ENCODE measurements at places on chromosomes 7 and 10.

DNA sequence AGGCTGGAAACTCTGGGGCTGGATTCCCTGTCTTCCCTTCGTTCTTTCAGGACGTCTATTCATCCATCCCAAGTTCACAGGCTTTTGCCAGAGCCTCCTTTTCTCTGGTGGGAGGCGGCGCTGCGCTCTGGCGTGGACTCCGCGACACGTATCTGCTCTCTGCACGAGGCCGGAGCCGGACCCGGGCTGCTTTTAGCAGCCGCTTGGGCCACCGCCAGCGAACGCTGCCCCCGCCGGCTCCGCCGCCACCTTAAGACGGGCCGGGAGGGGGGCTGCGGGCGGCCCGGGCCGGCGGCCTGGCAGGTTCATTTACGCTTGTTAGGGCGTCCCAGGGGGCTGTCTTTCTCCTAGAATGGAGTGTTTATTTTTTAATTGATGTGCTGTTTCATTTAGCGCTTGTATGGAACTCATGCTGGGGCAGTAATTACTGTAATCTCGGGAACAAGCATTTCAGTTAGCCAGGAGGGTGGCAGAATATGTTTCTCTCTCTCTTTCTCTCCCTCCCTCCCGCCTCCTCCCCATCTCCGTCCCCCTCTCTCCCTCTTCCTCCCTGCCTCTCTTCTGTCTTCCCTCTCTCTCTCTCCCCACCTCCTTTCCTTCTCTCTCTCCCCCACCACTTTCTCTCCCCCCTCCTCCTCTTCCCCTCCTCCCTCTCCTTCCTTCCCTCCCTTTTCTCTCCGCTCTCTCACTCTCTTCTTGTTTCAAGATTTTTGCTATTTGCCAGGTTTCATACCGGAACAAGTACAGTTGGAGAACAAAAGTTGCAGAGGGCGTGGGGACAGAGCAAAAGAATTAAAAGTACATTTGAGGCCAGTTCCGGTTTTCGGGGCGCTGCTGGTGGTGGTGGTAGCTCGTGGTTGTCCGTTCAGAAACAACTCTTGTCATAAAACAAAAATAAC is 1.3 kb upstream of the FZD8 start:
- peak overlapping the region; percentile 92 for H3K27ac ChIP-seq
- H3K4me3 ChIP-seq: peak overlapping the region; percentile 95
- H3K4me1 ChIP-seq: peaks cover 5% of the 10 kb centered on the region
- peak; percentile 77 for DNase-seq
- H3K27me3 ChIP-seq: no peaks in the 10 kb centered on the region

- H3K4me3 ChIP-seq: no peak overlapping the region
- no peaks in the 10 kb centered on the region for H3K36me3 ChIP-seq
- peaks cover 15% of the 10 kb centered on the region for H3K4me1 ChIP-seq
- H3K27ac ChIP-seq: no peak overlapping the region
Observed at GRCh38 chr7:33806298-33807154, 98.8 kb upstream of the BMPER start.

- no peaks in the 10 kb centered on the region for H3K36me3 ChIP-seq
- no peaks in the 10 kb centered on the region for H3K4me1 ChIP-seq
- no peak overlapping the region for H3K4me3 ChIP-seq
- H3K27ac ChIP-seq: no peak overlapping the region
- no peak for DNase-seq
Observed at GRCh38 chr10:7986851-7987250, 67.6 kb upstream of the GATA3 start.

DNA sequence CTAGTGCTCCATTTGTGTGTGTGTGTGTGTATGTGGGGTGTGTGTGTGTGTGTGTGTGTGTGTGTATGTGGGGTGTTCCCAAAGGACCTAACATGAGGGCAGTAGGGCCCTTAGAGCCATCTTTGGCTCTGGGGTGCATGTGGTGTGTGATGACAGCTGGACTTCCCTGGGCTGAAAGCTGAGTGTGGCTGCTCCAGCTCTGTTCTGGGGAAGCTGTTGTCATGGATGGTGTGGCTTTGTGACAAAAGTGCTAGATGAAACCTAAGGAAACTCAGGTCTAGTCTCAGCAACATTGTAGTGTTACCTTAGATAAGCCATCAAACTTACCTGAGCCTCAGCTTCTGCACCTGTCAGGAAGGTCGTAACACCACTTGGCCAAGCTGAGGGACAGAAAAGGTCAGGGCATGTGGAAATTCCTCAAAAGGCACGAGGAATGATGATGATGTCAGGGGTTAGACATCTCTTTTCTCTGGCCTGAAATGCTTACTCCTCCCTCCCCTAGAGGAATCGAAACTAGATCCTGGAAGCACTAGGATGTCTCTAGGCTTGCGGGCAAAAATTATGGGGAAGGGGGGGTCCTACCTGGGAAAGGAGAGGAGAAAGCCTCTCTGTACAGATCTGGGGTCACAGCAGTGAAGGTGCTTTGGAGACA is 115.4 kb downstream of the RPS24 start:
- H3K27ac ChIP-seq: no peak overlapping the region
- no peak overlapping the region for H3K4me3 ChIP-seq
- H3K36me3 ChIP-seq: no peaks in the 10 kb centered on the region
- no peaks in the 10 kb centered on the region for H3K4me1 ChIP-seq
- DNase-seq: no peak

- no peak for DNase-seq
- no peak overlapping the region for H3K27ac ChIP-seq
- no peaks in the 10 kb centered on the region for H3K4me1 ChIP-seq
Observed at GRCh38 chr10:116765648-116766081, 23.3 kb upstream of the HSPA12A start.

- no peak overlapping the region for H3K27ac ChIP-seq
- no peaks in the 10 kb centered on the region for H3K36me3 ChIP-seq
- no peak overlapping the region for H3K4me3 ChIP-seq
- H3K27me3 ChIP-seq: no peaks in the 10 kb centered on the region
- H3K4me1 ChIP-seq: no peaks in the 10 kb centered on the region
Observed at GRCh38 chr10:119449760-119450461, 92.6 kb downstream of the RGS10 start.

All from psoas muscle (tissue), 8 donors.